ENCODE measurements at places on chromosomes 6 and 20.

DNA sequence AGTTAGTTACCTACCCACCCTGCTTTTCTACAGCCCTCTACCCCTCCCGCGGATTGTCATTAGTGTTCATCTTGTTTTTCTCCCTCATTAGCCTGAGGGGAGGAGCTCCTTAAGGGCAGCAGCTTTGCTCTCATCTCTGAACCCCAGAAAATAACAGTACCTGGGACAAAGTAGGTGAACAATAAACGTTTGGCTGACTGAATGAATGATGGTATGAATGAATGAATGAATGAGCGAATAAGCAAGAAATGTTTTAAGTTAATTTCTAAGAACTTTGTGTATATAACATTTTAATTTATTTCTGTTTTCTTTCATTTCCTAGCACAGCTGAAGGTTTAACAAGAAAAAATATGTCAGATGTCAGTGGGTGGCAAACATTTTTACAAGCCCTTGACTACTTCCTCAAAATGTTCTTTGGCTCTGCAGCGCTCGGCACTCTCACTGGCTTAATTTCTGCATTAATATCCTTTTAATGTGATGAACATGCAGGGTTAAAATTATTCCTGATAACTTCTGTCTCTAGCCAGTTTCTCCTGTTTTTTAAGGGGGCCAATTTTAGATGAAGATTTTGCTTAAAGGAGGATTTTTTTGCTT is 50.1 kb downstream of the SLC9A8 start:
- no peak for DNase-seq

DNA sequence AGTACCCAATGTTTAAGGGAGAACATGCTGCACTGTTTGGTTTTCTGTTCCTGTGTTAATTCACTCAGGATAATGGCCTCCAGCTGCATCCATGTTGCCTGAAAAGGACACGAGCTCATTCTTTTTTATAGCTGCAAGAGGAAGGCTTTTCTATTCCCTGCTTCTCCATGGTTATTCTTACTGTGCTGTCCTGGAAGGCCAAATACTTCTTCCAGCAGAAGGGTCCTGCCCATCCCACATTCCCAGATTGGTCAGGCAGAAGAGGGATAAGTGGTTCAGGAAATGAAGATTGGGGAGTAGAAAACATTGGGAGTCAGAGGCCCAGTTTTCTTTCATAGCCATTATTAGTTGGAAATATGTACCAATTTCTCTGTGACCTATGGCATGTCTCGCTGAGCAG is 122.4 kb downstream of the TCP11 start:
- no peak for DNase-seq

GRCh38 chr6:6943421-6943820 is 164.3 kb upstream of the RREB1 start:
- DNase-seq, result no peak

DNA sequence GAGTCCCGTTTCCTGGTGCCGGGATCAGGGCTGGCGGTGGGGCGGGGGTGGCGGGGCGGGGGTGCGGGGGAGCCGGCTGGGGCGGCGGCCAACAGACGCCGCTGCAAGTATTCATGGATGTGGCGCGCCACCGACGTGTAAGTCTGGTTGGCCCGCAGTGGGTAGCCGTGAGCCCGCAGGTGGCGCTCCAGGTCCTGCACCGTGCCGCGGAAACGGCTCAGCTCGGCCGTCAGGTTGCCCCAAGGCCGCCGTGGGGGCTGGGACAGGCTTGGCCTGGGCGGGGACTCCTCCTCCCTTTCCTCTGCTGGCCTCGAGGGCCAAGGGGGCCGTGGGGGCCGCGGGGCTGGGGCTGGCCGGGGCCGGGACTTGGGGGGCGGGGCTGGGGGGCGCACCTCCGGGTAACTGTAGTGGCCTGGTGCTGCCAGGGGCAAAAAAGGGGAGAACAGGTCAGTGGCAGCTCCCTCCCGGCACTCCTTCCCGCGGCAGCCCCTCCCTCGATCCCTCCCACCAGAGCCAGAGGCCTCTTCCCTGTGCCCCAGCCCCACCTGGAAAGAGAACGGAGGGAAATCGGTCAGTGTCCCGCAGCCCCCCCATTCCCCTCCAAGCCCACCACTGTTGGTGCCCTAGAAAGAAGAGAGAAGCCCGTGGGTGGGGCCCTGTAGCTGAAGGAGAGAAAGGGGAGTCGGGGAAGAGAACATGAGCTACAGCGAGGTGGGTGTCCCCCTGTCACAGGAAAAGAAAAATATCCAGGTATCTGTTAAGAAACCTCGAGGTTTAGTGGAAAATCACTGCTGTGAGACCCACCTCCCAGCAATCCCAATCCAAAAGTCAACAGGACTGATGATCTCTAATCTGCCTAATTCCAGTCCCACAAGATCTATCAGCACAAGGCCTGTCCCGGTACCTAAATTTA is 21.3 kb downstream of the TNXB start:
- peak; percentile 75 for DNase-seq

DNA sequence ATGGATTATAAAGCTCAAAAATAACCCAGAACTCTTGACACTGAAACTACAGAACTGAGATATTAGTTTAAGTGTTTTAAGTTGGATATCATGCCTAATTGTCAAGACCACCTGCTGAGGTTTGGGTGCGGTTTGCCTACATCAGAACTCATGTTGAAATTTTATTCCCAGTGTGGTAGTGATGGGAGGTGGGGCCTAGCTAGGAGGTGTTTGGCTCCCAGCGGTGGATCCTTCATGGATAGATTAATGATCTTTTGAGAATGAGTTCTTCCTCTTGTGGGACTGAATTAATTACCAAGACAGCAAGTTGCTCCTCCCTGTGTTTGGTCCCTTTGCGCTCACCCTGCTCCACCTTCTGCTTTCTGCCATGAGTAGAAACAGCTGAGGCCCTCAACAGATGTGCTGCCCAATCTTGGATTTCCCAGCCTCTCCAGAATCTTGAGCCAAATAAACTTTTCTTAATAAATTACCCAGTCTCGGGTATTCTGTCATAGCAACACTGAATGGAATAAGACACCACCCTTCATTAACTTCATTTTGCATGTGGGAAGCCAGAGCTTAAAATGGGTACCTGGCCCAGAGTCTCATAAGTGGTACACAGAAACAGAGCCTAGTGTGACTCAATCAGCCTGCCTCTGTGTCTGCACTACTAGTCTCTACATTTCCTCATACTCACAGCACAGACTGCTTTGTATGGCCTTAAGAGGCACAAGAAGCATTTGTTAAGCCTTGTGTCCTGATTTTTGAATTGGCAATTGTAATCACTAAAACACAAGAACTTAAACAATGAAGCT is 158.4 kb downstream of the IBTK start:
- no peak for DNase-seq

- DNase-seq, result no peak
Observed at GRCh38 chr20:17934141-17934862, 34.3 kb downstream of the SNX5 start.

- DNase-seq, result no peak
Observed at GRCh38 chr6:143157131-143157530, 96.4 kb downstream of the AIG1 start.

- DNase-seq, result no peak
Observed at GRCh38 chr6:42698217-42698616, 24.2 kb downstream of the PRPH2 start.

GRCh38 chr6:46184114-46184513 is 13.3 kb upstream of the ENPP5 start:
- peak; percentile 11 for DNase-seq

DNA sequence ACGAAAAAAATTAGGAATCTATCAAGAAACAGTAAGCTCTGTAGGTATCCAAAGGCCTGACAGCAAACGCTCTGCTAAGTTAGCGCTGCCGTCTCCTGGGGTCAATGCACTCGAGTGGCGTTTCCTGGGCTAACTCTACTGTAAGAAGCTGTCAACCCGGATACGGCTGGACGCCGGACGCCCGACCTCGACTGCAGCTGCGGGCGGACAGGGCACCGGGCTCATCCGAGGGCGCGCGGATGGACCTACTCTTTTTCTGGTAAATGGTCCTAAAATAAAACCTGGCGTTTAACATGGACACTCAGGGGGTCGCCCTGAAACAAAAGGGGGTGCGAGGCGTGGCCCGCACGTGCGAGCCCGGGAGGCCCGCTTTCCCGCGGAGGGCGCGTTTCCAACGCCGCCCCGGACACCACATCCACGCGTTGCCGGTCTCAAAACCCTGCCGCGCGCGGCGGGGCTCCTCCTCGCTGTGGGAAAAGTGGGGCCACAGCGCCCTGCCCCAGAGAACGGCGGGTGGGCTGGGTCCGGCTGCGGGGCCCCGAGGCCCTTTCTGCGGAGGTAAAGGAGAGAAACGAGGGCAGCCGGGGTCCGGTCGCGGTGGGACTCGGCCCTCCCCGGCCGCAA is 537 bp downstream of the TCP1 start:
- peak; percentile 49 for DNase-seq

DNA sequence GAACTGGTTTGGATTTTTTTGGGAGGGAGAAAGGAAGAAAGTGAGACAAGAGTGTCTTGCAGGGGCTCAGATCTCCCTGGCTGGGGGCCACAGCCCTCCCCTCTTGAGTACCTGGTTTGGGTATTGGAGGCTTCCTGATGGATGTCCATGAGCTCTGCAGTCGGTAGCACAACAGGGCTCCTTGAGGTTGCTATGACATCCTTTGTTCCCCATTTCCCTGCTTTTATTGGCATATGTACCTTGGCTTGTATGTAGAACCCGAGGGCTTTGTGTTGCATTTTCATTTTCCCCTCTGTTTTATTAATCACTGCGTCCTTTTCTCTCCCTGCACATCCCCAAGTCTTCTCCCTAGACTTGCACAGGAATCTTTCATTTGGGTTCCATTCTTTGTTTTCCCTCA is 355.5 kb upstream of the TSHZ2 start:
- DNase-seq, result no peak

DNA sequence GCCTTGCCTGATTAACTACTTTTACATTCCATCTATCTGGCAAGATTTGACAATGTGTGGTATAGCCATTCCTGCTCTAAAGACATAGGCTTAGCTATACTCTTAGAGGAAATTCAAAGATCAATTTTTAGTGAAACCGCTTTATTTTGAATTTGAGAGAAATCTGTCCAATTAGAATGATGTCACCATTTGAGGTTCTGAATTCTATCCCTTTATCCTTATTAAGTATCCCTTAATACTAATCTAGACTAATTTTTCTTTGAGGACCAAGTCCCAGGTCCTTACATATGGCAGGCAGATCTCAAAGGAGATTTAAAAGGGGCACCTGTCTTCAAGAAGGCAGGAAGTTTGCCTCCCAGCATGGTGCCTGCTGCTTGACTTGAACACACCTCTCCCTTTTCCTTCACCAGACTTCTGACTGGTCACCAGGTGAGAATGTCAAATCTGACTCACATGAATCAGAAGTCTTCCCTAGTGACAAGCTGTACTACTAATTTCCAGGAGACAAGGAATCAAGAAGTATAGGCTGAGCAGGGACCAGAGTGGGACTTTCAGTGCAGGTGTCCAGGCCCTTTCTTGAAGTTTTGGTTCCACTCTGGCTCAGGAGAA is 15.0 kb upstream of the MRAP2 start:
- no peak for DNase-seq

DNA sequence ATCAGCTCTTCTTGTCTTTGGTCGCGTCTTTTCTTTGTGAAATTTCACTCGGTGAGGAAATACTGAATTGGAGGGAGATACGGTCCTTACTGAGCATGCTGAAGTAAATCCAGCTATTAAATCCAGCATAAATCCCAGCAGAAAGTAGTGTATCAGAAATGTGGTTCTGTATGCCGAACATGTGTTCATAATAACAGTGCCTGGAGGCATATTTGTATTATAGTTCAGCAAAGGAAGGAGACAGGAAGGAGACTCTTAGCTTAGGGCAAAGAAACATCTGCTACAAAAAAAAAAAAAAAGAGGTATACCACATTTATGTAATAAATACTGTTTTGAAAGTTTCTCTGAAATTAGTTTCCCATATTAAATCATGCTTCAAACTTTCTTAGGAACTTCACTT is 211.8 kb downstream of the PLCB4 start:
- DNase-seq, result peak; percentile 55

DNA sequence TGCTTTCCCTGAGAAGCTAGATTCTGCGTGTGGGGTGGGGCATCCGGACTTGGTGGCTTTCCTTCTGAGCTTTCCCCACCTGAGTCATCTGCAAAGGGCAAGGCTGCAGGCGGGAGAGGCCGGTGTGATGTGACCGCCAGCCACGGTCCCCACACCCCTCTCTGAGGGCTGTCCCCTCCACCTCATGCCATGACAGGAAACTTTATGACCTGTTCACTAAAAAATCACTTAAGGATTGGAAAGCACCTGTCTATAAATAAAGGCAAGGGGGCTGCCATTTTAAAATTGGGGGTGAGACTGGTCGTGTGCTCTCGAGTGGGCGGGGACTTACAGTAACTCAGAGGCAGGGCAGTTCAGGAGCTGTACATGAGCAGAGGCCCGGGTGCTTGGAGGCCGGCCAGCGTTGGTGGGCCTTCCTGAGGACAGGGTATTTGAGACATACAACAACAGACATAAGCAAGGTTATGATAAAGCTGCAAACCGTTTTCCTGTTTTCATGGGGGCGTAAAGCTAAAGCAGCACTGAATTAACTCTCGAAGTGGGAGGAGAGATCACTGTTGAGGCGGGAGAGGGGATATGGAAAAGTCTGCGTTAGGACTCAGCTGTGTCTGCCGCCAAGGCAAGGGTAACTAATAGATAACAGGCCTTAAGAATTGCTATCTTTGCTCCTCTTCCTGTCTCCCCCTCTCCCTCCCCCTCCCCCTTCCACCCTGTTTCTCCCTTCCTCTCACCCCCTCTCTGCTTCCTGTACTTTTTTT is 16.1 kb upstream of the SERPINB1 start:
- peak; percentile 64 for DNase-seq

DNA sequence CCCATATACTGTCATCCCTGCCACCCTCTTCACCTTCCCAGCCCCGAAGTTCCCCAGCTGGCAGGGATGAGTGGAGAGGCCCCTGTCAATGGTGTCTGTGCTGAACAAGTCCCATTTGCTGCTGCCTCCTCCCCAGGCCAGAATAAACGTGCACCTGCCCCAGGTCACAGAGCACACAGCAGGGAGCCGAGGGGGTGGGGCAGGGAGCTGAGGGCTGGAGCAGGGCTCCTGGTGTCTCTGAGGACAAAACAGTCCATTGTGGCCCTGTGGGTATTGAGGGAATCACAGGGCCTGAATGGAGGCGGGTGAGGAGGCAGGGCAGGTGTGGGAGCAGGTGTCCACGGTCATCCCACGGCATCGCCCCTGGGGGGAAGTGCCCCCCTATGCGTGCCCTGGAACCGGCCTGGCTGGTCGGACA is 55.8 kb downstream of the SNAI1 start:
- DNase-seq, result no peak

- DNase-seq, result no peak
Observed at GRCh38 chr6:162798546-162799266, 70.9 kb downstream of the PACRG start.

DNA sequence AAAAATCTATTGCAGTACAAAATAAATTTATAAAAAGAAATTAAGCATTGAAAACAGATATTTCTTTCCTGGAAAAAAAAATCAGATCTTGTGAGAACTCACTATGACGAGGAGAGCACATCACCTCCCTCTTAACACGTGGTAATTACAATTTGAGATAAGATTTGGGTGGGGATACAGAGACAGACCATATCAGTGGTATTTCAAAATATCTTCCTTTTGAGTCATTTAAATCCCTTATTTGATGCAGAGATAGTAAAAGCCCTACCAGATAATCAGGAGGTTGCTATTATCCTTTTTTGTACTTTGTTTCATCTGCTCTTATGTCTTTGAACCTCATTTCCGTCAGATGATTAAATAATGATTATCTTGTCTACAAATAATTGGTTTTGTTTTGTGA is 800.4 kb downstream of the KIF16B start:
- DNase-seq, result no peak

- no peak for DNase-seq
Observed at GRCh38 chr6:119430805-119431204, 81.2 kb upstream of the MAN1A1 start.

- no peak for DNase-seq
Observed at GRCh38 chr6:34947561-34947960, 58.5 kb downstream of the ANKS1A start.

Measured in eye (tissue), 1 donor.